ENCODE measurements at places on chromosomes 16 and 17.

- DNase-seq = no peak
Observed at GRCh38 chr17:44092051-44092450, 21.5 kb downstream of the G6PC3 start.

GRCh38 chr17:65694601-65695000, 133.2 kb upstream of the AXIN2 start:
- DNase-seq = no peak

- no peak for DNase-seq
Observed at GRCh38 chr17:12388226-12388625, 277.5 kb upstream of the MYOCD start.

- peak; percentile 23 for DNase-seq
Observed at GRCh38 chr16:2090777-2091546, 43.2 kb downstream of the TSC2 start.

- DNase-seq = peak; percentile 44
Observed at GRCh38 chr16:1963806-1964505, 670 bp downstream of the RPS2 start.

DNA sequence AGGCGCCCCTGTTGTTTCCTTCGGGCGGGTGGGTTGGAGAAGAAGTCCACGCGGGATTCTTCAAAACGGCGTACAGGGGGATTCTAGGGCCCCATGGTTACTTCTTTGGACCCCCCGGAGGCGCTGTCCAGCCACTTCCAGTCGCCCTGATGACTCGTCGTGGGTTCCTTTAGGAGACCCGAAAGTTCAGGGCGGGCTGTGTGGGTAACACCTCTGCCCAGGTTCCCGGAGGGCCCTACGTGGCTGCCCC, 716 bp upstream of the HIC1 start:
- DNase-seq = no peak

- no peak for DNase-seq
Observed at GRCh38 chr17:54982399-54982798, 13.8 kb downstream of the STXBP4 start.

DNA sequence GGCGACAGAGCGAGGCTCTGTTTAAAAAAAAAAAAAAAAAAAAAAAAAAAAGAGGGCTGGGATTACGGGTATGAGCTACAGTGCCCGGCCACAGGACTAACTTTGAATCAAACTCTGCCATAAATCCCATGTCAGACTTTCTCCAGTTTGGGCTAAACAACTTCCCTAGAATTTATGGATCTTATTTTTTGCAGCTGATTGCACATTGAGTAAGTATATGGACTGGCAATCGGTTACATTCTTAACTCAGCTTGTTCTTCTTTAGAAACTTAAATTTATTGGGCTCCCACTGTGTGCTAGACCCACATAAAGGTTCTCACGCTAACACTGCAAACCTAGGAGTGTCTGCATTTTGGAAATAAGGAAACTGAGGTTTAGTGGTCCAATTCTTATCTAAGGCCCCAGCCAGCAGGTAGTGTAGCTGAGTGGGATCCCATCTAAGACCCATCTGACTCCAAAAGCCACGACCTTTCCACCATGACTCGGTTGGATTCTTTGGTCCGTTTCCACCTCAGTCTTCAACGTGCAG, 718 bp upstream of the CBFB start:
- DNase-seq = no peak

DNA sequence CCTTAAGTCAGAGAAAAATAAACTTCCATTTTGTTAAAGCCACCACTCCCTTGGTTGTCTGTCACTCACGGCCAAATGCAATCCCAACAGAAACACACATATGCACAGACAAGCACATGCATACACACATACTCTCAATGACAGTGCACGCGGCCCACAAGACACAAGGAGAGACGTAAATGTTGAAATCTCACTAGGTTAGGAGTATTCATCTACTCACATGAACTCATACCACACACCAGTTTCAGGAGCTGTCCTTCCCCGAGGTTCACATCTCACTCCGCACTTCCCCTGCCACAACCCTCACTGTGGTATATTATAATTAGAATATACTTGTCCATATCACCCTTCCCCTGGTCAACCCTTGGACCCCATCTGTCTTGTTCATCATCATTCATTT, 30.5 kb upstream of the CRYBA1 start:
- DNase-seq = no peak

DNA sequence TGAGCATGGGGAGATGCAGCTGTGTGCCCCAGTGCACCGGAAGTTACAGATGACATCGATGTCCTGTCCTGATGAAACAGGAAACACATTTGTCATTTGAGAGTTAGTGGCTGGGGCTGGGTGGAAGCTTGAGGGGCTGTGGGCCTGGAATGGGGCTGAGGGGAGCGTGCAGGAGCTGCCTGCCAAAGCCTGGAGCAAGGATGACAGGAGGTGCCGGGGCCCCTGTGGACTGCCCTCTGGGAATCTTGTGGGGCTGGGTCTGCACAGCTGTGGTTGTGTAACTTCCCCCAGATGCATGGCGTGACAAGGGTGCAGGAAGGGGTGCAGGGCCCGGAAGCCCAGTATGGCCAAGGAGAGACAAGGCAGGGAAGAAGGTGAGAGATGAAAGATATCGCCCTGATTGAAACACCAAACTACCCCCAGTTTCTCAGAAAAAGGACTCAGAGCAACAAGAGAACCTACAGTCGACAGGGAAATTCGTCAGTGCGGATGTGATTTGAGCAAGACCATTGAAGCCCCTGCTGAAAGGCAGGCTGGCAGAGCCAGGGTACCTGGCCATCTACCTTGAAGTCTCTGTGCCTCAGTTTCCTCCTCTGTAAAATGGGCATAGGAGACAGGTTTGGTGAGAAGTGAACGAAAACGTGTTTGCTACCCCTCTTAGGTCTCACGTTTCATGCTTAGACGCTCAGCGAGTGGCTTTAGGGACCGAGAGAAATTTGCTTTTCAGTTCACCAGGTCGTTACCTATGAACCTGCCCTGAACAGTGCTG, 8.8 kb downstream of the MMP25 start:
- DNase-seq = no peak
